Stimulated activated CD8-positive, alpha-beta memory T cell treated with anti-CD3 and anti-CD28 coated beads, Interleukin-15, amount 100 ng/mL, for 24 hours (primary cell): ENCODE measurements at places on chromosomes 1 and 21.

DNA sequence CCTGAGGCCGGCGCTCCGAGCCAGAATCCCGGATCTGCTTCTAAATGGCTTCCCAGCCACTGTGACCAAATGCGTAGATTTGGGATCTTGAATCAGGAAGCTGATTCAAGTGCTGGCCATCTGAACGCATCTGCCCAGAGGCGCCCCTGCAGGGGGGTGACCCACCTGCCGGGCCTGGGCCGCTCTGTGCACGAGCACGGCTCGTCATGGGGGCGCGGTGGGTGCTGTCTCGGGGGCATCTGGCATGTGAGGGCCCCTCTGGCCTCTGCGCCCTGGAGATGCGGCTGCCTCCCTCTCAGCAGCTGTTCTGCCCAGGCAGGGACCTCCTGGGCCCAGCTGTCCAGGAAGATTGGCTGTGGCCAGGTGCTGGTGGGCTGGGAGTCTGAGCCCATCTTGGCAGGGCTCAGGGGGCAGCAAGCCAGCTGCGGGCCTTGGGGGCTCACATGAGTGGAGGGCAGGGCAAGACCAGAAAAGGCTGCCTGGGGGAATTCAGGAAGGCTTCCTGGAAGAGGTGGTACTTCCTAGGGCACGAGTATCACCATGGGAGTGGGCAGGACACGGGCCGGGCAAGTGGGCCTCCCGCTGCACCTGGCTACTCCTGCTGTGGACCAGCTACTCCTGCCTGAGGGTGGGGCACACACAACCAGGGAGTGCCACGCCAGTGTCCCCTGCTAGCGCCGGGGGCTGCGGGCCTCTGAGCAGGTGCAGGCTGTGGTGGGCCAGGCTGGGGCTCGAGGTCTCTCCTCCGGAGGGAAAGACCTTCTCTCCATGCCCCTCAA, 25.1 kb downstream of the PLCH2 start:
- no peak for DNase-seq

DNA sequence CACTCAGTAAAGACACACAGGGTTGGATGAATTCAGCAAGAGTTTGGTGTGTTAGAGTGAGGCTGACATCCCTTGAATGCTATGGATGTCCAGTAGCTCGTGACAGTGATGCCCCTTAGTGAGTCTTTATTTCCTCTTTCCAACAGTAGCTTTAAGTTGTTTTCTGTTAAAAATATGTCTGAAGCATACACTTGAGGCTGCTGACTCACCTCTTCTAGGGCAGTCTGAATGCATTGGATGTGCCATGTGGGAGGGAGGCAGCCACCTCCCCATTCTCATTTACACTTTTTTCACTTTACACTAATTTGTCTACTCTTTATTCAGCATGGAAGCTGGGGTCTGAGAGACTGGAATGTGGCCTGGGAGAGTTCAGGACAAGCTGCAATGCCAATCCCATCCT, 17.6 kb downstream of the NOS1AP start:
- DNase-seq = no peak

DNA sequence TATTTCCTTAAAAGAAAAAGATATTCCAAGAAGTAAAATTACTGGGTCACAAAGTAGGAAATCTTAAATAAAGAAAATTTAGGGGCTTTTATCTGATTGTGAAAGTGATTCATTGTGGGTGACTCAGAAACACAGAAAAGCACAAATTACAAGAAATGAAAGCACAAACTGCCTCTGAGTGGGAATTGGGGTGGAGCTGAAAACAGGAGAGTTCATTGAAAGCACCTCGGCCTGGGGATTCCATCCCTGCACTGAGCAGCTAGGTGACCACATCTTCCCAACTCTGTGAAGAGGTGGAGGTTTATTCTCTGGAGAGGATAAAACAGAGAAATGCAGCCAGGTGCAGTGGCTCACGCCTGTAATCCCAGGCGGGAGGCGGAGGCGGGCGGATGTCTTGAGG, 7.4 kb downstream of the GJA4 start:
- no peak for DNase-seq

DNA sequence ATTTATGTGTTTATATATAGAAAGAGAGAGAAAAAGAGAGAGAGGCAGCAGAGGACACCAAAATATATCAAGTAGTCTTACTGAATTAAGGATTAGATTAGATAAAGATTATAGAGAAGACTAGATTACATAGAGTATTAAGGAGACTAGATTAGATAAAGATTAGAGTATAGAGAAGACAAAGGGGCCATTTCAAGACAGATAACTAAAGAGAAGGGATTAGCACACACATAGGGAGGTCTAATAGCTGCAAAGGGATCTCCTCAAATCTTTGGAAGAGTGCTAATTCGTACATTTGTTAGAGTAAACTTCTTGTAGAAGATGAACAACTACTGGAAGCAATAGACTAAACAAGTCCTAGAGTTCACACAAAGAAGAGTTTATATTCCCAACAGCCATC, 34.2 kb downstream of the OR6Y1 start:
- no peak for DNase-seq

GRCh38 chr1:201126832-201127754, at the start of gene ASCL5:
TSS of gene ASCL5 (minus strand) at chr1:201127184. CDS start at chr1:201115372, 11,812 bp downstream.
- DNase-seq = no peak

- no peak for DNase-seq
Observed at GRCh38 chr1:234558330-234558836, 51.6 kb downstream of the IRF2BP2 start.

DNA sequence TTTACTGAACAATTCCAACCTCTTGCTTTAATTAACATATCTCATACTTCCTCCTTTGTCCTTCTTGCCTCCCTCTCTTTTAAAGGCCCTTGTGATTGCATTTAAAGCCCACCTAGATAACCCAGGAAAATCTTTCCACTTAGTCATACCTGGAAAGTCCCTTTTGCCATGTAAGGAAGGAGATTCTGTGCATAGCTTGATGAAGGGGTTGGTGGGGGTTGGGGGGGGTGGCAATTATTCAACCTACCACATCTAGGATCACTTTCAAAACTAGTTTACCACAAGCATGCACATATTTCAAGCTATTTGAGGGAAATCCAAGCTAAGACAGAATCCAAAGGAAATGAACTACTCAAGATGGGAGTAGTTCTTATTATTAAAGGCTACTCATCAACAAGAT, 249.1 kb upstream of the PTBP2 start:
- no peak for DNase-seq

GRCh38 chr1:229278120-229278741, 7.3 kb downstream of the RAB4A start:
- DNase-seq = no peak

GRCh38 chr1:12472156-12472797, 145.7 kb downstream of the DHRS3 start:
- DNase-seq = no peak

DNA sequence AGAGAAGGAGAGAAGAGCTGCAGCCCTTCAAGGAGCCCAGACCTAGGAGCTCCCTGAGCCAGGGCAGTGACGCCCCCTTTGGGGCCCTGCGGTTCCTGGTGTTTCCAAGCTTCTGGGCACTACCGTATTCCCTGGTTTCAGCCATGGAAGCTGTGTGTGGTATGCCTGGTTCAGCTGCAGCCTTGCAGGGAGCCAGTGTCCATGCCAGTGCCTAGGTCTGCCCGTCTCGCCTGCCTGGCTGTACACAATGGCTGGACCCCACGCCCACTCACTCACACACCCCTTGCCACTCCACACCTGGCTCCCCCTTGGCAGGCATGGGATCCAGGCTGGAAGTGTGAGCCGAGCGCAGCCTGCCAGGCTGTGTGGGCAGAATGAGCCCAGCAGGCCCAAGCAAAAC, 87.7 kb downstream of the ADARB1 start:
- no peak for DNase-seq

- DNase-seq = no peak
Observed at GRCh38 chr21:41891132-41891531, 12.0 kb upstream of the PRDM15 start.

DNA sequence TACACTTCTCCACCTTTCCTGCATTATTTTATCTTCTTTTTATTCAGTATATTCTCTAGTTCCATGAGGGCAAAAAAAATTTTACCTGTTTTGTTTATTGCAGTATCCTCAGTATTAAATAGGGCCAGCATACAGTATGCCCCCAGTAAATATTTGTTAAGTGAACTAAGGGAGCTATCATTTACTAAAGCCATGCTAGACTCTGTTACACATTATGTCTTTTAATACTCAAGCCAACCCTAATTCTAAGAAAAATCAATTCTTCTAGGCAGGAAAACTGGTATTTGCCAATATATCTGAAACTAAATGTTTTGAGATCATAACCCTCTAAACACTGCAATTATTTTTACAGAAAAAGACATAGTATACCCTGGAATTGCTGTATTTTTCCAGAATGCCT, 18.3 kb downstream of the TMEM50A start:
- no peak for DNase-seq

- no peak for DNase-seq
Observed at GRCh38 chr1:41342774-41343355, 18.4 kb upstream of the FOXO6 start.

DNA sequence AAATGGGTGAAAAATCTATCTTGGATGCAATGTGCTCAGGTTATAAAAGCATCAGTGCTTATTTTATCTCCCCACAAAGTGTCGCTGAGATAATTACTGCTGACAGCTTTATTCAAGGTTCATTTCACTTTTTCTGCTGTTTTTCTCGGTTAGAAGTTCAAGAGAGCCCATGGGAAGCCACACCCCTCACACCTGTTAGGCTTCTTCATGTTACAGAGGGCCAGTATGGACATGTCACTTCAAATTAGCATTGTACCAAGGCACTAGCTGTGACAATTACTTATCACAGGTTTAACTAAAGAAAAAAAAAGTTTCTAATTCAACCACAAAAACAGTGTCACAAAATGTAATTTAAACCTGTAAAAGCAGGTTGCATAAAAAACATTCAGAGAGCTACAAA, 187.3 kb upstream of the DMRTA2 start:
- no peak for DNase-seq

GRCh38 chr1:170426596-170426995, 105.4 kb upstream of the GORAB start:
- DNase-seq = no peak

- no peak for DNase-seq
Observed at GRCh38 chr1:195804547-195804946, 803.7 kb downstream of the KCNT2 start.

- DNase-seq = no peak
Observed at GRCh38 chr1:37137601-37138000, 103.3 kb upstream of the GRIK3 start.

GRCh38 chr1:98429965-98430443, 231.5 kb upstream of the SNX7 start:
- DNase-seq = no peak

DNA sequence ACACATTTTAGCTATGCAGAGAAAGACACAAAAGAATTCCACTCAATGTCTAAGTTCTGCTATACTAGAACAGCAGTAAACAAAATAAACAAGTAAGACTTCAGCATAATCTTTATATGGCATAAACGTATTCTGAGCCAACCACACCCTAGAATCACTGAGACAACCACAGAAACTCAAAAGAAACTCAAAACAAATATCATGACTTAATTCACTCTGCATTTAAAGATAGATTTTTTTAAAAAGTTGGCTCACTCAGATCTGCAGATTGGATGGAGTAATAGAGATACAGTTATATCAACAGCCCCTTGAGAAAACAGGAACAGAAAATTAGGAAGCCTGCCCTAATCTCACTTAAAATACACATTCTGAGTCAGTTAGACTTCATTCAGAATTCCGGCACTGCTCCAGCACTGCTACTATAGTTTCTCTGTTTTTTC, 95.0 kb downstream of the COL24A1 start:
- no peak for DNase-seq

DNA sequence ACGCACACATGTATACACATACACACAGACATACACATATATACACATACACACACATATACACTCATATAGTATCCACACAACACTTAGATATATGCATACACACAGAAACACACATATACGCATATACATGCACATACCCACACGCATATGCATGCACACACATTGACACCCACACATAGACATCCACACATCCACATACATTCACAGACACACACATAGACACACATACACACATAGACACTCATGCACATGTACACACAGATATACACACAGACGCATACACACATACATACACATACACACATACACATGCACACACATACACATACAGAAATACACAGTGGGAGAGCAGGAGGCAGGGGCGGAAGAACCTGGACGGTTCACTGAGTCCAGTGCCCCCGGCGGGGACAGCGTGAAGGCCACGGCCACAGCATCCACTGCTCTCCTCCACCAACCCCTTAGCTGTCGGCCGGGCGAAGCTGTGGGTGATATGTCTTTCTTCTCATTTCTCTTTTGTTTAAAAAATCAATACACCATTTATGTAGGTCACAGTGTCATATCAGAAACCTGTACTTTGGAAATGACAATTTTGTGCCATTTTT, 2.8 kb upstream of the C1QB start:
- DNase-seq = no peak

DNA sequence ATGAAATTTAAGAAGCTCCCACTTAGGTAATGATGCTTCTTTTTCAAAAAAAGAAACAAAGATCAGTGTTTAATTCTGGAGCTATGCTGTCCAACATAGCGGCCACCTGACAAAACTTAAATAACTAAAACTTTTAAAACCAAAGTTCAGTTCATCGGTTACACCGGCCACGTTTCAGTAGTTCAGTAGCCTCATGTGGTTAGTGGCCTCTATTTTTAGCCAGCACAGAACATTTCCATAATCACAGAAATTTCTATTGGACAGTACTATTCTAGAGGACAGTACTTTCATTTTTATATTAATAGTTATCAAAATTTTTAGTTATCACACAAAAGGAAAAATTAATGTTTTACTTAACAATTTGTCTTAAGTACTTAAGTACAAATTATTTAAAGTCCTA, 141.0 kb downstream of the USP25 start:
- DNase-seq = no peak

- no peak for DNase-seq
Observed at GRCh38 chr1:119372503-119373086, 4.0 kb downstream of the HAO2 start.

DNA sequence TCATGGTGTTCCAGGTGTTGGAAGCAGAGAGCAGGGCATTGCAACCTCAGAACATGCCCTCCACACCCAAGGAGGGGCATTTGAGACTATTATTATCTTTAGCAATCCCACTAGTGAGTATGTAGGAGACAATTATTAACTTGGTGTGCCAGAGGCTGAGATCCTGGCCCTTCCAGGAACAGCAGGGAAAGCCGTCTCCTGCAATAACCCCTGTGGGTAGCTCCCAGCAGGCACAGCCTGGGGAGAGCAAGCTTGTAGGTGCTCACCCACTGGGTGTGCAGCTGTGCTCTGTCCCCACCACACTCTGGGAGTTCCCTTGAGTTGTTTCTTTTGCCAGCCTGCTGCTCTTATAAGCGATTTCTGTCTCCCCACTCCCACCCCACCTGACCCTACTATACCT, 10.3 kb downstream of the CFAP107 start:
- no peak for DNase-seq

DNA sequence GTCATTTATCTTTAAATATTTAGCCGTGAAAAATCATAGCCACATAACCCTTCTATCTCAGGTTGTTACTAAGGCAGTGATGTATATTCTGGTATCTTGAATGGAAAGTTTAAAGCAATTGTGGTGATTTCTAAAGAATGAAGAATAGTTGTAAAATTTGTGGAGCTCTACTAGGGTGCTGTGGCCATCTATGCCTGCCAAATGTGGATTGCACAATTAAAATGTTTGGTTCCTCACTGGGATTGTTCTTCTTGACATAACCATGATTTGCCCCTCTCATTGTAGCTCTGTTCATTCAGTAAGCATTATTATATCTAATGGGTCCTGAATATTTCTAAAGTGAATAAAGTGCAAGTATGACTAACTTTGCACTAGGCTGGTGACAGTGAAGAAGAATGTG, 50.1 kb downstream of the AK4 start:
- no peak for DNase-seq
